T-helper 22 cell (primary cell): ENCODE measurements at places on chromosomes 2 and 18.

DNA sequence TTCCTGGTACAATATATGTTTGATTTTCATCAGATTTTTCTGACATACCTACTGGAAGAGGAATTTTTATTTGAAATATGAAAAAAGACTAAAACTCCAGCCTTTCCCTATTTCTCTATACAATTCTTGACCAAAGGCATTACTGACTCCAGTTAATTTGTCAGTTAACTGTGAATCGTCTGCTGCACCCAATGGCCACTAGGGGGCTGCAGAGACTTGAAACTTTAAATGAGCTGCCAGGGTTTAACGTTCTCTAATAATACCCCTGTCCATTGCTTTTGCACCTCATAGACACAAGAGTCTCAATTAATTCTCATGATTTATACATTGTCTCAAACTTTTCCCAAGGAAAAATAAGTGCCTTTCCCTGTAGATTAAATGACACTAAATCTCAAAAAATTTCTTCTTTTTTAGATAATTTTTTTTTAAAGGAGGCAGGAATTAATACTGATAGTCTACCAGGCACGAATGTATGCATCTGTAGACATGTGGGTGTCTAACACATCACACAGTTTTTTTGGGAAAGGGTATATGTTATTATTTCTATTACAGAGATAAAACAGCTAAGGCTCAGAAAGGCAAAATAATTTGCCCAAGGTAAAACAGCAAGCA lies 1.8 kb upstream of the ALK start:
- DNase-seq: no peak

GRCh38 chr2:17765398-17765797 lies 11.5 kb downstream of the GEN1 start:
- no peak for DNase-seq

GRCh38 chr2:177489719-177490301 lies 97.2 kb downstream of the AGPS start:
- no peak for DNase-seq

DNA sequence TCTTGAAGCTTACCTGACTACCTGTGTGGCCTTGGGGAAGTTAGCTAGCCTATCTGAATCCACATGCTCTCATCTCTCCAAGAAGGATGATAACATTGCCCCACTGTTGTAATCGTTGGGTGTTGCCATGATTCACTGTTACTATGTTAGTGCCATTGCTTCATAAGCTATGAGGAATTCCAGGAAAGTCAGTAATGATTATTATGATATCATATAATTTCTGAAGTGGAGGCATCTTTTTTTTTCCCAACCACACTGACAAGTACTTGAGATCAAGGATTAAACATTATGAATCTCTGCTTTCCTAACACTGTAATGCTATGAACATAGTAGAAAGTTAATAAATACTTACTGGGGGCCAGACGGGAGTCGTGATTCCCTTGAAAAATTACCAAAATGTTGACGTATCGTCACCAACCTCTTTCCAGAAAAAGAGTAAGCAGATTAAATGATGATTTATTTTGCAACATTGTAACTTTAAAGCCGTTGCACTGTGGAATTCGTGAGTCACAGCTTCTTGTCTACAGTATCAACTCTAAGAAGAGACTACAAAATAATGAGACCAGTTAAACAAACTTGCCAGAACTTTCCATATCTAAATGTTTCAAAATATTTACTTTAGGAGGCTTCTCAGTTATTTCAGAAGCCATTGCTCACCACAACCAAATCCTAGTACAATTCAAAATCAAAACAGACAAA lies 459.9 kb downstream of the PIK3C3 start:
- no peak for DNase-seq

GRCh38 chr18:38759457-38759856 lies 1193.9 kb upstream of the CELF4 start:
- DNase-seq: no peak

- DNase-seq: no peak
Measured at GRCh38 chr2:196849895-196850294, 40.7 kb upstream of the C2orf66 start.

DNA sequence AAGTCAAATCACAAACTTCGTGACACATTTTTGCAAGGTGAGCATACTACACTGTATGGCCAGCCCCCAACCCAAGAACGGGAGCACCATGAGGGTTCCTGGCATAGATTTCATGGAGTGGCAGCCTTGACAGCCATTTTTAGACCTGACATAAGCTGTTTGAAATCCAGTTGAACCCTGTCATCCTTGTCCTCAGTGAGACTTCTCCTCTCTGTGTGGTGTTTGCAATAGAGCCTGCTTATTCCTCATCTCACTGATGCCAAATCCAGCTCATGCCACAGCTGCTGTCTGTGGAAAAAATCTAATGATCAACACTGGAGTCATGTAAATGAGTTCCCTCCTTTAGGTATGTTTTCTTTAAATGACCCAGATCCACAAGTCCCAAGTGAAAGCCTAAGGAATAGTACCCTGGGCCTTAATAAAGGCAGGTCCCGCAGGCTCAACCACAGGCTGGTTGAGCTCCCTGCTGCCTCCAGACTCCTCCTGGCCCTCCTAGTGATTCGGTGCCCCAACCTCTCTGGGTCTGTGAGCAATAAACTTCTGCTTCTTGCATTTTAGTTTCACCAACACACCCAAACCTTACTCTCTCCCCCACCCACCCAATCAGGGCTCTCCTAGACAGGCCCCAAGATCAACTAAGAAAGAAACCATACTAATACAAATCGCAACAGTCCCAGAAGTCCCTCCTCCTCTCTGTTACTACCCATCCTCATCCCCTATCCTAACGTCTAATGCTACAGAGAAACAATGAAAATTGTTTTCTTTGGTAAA lies 8.4 kb upstream of the CREG2 start:
- no peak for DNase-seq

DNA sequence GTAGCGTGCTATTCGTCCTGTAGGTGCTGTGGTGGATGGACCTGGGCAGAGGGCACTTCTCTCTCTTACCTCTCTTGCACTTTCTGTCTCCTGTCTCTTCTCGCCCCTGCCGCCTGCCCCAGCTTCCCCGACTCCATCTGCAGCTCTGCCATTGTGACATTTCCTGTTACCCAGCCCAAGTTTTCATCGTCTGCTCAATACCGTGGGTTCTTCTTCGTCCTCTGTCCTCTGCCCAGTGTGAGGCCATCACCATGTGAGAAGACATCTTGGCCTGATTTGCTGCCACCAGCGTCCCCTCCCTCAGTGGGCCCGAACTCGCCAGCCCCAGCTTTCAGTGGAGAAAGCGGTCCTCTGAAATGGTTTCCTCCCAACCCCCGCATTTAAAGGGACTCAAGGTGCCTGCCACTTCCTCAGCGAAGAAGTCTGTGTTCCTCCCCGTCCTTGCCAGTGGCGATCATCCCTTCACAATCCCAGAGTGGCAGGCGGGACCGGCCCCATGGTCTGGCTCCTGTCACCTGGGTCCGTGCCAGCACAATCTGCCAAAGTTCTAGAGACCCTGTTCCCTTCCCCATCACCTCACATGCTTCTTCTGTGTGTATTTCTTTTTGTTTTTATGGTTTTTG lies 18.0 kb downstream of the TGOLN2 start:
- DNase-seq: no peak

DNA sequence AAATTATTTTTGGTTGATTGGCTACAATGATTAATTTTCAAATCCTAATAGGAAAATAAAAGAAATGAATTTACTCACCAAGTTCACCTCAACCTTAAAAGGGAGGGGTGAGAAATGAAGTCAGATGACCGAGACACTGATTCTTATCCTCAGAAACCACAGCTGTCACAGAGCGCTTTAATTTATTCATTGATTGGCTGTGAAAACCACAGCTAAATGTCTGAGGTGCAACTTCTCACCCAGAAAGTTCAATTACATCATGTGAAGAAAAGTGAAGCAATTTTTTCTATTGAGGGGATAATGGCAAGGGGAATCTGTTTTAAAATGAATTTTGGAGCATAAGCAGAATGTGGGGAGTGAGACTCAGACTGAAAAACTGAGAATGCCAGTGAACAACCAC lies 128.4 kb downstream of the RNF152 start:
- DNase-seq: no peak

DNA sequence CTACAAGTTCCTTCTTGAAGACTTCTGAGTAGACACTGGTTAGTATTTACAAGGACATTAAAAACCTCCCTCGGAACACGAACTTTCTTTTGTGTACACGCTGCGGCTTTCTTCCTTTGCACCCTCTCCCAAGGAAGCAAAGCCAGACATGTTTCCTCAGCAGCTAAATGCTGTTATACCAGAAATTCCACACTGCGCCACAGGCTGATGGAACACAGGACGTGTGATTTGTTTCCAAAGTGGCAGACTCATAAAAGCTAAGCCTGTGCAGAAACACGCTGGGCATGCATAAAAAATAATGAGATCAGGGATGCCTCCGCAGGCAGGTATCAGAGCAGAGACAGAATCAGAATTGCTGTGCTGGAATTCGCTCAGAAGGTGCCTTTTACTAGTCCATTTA lies 73.0 kb upstream of the RGPD5 start:
- DNase-seq: no peak

DNA sequence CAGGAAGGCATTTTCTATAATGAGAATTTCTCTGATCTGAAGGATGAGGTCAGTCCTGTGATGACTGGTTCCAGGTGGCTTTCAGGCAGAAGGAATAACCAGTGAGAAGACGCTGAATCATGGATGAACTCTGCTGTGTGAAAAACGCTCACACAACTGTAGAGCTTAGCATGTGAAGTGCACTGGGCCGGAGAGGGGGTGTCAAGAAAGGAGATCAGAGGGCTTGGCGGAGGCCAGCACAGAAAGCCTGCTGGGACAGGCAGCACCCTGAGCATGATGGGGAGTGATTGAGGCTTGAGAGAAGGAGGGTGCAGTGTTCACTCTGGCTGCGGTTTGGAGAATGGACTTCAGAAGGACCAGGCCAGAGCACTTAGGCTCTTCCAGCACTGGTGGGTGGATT lies 236.5 kb downstream of the TPGS2 start:
- no peak for DNase-seq

DNA sequence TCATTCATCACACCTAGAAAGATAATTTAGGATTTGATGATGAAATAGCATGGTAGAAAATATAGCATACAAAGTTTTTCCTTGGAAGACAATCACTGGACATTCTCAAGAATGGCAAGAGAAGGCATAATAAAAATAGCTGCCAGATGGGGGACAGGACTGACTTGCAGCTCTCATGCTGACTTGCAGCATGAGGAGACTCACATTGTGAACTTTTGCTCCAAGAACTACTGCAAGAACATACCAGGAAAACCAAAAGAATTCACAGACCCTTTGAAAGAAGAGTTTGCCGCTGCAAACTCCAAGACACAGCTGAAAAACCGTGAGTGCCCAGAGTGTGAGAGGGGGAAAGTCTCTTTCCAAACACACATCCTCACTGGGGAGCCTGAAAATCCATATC lies 47.0 kb downstream of the CRYGD start:
- no peak for DNase-seq

- DNase-seq: no peak
Measured at GRCh38 chr2:71747559-71747958, 294.2 kb downstream of the DYSF start.

GRCh38 chr2:156191527-156191926 lies 141.0 kb downstream of the NR4A2 start:
- DNase-seq: no peak

GRCh38 chr2:132449868-132450267 lies 33.3 kb downstream of the GPR39 start:
- no peak for DNase-seq

DNA sequence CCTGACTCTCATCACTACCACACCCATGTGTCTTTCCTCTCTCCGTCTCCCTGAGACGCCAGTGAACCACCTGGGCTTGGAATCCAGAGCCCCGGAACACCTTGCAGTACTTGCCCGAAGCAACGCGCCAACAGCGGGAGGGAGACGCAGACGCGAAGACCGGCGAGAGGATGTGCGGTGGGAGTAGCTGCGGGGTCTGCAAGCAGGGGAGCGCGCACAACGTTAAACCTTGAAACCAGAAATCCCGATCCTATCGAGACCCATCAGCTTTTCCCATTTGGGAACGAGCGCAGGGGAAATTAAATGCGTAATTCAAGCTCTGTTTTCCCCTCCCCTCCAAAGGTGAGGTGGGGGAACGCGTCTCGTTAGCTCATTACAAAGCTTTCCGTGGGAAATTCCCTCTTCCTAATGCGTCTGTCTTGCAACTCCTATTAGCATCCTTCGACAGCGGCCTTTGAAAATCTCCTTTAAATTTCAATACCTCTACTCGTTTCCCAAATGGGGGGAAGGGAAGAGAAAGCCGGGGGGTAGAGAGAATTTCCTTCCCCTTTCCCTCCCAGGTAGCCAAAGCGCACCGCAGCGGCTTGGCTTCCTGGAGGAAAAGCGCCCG lies 421 bp upstream of the CNTNAP5 start:
- DNase-seq: no peak

DNA sequence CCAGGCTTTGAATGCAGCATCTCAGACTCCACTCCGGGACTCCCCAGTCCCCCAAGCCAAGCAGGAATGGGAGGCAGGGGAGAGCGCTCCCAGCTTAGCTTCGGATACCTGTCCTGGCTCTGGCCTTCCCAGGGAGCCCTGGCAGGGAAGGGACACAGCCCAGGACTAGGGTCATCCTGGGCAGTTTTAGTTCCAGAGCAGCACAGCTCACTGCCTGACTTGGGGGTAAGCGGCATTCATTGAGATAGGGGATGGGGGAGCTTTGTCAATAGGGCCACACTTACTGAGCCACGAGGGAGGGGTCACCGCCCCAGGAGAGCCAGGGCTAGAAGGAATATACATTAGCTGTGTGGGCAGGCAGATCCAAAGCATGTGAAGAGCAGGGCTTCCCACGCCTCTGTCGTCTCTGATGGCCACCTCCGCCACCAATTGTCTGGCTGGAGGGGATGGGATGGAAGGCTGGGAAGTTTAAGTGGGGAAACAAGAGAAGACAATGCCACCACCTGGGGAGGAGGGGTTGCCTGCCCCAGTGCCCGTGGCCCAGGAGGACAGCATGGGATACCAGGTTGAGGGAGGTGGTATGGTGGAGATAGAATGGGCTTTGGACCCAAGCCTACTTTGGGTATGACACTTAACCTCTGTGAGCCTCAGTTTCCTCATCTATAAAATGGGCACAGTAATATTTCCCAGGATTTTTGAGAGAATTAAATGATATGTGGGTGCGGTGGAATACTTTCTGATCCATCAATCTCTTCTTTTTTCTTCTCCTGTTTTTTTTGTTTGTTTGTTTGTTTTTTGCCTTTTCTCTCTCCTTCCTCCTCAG lies 40.2 kb downstream of the SCTR start:
- DNase-seq: no peak

- no peak for DNase-seq
Measured at GRCh38 chr2:184695-185094, 79.1 kb downstream of the SH3YL1 start.

DNA sequence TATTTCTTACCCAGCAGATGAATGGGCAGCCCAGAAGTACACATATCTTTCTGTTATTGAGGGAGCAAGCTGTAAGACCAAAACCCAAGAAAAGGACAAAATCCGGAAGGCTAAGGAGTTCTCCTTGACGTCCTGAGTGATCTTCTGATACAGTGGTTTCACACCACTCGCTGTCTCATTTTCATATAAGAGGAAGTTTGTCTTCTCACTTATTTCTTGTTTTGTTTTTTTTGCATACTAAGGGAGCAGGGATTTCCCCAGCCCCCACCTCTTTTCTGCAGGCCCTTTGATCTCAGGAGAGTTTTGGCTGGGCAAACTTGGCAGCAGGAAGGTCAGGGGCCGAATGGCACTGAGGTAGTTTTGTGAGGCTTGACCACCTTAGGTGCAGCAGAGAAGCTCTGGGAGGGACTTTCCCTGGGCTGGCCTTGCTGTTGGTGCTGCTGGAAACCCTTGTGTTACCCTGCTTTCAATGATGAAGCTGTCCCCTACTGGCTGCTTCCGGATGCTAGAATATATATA lies 13.3 kb downstream of the CHRNA1 start:
- DNase-seq: peak; percentile 33

- no peak for DNase-seq
Measured at GRCh38 chr2:8316356-8316755, 365.5 kb upstream of the ID2 start.

GRCh38 chr2:85156619-85157018 lies 23.4 kb downstream of the TCF7L1 start:
- DNase-seq: no peak
